ENCODE measurements at places on chromosomes 5 and 9. TPM values are rescaled to one million over a fixed set of nuclear protein-coding genes. Genes with fewer than 3 reads are reported as not detected.

Gene PCDHB13
- 2.6 TPM for polyA plus RNA-seq

DNA sequence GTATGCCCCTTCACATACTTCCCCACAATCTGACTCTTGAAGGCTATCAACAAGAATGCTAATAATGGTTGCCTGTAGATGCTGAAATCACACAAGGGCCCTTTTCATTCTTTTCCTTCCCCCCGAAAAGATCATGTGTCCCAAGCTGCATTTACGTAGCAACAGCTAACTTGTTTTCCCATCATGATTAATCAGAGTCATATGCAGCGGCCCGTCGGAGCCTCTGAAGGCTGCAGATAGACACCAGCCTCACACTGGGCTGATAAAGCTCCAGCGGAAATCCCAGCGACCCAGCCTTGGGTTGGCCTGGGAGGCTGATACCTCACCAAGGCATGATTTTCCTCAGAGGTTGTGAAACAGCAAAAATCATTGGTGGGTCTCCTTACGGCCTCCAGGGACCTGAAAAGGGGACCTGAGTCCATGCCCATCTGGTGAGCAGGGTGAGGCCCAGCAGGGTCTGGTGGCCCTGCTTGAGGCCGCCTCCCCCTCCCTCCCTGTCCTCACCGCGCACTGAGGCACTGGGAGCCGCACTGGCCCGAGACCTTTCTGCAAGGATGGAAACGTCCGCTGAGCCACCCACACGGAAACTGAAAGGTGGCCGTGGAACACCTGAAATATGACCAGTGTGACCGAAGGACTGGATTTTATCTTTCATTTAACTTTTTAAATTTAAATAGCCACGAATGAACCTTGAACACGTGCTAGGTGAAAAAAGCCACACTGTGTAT is 114.2 kb upstream of the PHYKPL start:
- DNase-seq = no peak

DNA sequence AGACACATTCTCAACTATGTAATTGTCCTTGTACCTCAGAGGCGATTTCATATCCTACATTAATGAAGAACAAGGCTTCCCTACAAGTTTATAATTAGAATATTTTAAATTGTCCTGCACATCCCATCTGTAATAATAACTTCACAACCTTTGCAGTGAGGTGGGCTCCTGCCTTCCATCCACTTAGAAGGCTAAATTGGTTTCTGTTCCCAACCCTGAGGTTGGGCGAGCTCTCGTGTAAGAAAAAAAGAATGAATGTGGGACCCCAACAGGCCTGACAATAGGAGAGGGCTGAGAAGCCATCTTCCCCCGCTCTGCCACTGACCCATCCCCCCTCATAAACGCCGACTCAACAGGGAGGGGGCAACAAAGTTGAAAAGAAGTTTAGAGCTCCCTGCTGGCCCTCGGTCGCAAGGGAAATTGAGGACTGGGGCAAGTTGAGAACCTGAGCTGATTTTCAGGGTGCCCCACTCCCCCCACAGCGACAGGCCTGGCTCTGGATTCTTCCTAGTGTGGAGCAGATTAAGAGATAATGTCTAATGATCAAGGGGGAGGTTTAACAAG is 9.4 kb downstream of the BARHL1 start:
- no peak for DNase-seq

GRCh38 chr9:80410106-80410505 is 838.3 kb downstream of the TLE4 start:
- peak; percentile 32 for DNase-seq

DNA sequence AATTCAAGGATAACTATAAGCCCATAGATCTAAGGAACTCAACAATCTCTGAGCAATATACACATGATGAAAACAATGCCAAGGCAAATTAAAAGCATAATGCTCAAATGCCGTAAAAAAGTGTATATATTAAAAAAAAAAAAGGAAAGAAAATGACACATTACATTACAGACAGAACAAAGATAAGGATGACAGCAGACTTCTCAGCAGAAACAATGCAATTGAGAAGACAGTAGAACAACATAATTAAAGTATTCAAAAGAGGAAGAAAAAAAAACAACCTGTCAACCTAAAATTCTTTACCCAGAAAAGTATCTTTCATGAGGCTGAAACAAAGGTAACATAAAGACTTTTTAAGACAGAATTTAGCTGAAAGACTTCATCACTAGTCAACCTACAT is 591.7 kb downstream of the ZNF608 start:
- DNase-seq = no peak

DNA sequence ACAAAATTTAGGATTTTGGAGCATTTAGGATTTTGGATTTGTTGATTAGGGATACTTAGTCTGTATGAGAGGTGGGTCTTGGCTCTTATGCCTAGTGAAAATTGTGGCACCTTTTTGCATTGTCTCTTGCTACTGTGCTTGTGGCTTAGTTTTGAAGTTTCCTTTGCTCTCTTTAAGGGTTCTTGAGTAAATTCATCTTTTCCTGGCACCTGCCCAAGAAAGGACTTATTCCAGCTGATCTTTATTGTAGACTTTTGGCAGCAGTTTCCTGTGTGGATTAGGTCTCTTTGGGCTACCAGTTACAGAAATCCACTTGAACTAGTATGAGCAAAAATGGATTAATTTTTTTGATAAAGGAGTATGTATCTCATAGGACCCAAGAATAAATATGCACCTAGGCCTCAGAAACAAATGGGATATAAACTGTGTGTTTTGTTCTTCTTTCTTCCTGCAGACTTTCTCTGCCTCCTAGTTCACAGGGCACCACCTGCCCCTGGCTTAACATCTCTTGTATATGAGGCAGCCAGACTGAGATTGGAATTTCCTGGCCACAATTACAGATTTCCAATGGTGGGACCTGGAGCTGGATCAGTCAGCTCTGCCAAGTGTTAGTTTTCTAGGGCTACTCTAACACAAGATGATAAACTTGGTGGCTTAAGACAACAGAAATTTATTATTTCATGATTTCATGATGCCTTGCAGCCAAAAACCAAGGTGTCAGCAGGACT is 44.6 kb downstream of the FOCAD start:
- DNase-seq = no peak

DNA sequence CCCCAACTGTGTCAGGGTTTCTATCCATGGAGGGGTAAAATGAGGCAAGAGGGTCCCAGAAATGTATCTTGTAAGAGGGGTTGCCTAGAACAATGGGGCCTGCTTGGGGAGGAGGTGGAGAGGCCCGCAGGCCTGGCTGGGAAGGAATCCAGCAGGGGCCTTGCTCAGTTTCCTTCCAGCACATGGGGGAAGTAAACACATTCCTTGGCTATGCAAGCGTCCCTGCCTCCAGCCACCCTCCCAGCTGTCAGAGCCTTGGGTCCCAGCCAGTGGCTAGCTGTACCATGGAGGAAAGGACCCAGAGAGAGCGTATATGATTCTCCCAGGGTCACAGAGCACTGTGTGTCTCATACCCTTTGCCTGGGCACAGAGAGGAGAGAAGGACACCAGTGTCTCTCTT is 71.1 kb upstream of the IL17B start:
- DNase-seq = peak; percentile 78

DNA sequence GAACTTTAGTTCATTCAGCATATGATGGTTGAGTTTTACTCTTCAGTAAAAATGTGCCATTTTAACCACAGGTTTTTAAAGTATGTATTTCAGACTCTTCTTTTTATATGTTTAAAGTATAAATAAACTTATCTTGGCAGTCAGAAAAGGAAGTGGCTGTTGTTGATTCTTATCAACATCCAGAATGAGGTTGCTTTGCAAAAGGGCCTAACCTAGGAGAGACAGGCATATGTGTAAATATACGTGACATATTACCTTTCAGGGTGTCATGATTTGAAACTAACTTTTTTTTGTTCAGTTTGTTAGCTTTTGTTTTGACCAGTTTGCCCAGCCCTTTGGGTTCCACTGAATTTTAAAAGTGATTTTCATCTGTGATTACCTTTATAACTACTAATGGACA is 7.4 kb downstream of the SMARCA2 start:
- no peak for DNase-seq
